ENCODE measurements at places on chromosomes 4 and X.

GRCh38 chrX:46770000-46770816 is 11.3 kb upstream of the SLC9A7 start:
- no peak for DNase-seq

- no peak for DNase-seq
These were observed 23.5 kb upstream of the PRDM8 start for GRCh38 chr4:80173841-80174240.

DNA sequence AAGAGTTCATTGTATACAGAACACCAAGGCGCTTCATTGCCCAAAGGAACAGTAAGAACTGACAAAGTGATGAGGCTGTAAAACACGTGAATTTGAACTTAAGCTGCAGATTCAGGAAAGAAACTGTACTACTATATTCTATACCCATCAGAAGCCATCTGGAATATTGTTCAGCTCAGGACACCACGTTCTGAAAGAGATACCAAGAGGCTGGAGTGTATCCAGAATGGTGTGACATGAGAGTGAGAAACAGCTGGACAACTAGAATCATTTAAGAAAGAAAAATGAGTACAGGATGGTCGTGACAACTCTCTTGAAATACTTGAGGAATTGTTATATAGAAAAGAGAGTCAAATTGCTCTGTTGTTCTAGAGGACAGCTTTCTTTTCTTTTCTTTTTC is 94.9 kb downstream of the MGST2 start:
- no peak for DNase-seq

DNA sequence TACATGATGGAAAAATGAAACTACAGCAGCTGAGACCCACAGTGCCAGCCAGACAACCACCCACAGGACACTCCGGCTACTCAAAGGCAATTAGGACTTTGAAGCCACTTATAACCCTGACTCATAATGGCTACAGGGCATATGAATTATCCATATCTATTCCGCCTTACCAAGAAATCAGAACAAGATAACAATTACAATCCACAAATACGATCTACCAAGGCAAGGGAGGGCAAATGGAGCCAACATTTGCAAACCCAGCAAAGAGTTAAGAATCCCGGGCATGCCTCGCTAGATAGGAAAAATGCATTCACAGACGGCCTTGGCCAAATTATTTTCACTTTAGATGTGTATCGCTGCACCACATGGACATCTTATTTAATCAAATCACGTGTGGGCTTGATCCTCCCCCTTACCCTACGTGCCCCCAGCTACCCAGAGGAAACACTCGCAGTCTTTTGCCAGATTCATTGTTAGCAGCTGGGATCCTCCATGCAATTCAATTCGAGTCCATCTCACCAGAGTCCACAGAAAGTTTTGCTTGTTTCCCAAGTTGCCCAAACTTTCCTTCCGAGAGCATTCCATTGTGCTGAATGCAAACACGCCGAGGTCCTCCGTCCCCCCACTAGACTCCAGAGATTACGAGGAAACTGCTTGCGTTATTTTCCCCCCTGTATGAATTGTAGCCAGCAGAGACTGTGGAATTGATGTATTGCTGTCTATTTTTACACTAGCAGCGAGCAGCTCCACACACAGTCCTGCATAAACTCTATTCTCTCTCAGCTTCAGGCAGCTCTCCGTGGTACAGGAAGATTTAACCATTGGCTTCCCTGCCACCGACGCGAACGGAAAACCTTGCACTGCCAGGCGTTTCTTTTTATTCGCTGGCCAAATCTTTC is 1.2 kb downstream of the PPARGC1A start:
- no peak for DNase-seq

DNA sequence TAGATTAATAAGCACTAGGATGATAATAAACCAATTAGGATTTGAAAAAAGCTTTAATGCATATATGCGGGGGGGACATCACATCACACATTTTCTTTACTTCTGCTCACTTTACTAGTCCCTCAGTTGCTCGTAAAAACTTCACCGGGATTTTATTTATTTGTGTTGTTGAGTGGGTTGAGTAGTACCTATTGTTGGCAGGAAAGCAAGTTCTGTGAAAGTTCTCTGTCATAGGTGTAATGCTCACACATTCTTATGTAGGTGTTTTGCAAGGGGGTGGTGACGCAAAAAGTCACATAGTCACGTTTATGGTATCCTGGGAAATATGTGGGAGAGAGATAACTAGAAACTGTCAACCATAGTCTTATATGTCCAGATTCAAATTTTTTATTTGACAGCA is 65.3 kb downstream of the PDLIM5 start:
- DNase-seq = no peak

DNA sequence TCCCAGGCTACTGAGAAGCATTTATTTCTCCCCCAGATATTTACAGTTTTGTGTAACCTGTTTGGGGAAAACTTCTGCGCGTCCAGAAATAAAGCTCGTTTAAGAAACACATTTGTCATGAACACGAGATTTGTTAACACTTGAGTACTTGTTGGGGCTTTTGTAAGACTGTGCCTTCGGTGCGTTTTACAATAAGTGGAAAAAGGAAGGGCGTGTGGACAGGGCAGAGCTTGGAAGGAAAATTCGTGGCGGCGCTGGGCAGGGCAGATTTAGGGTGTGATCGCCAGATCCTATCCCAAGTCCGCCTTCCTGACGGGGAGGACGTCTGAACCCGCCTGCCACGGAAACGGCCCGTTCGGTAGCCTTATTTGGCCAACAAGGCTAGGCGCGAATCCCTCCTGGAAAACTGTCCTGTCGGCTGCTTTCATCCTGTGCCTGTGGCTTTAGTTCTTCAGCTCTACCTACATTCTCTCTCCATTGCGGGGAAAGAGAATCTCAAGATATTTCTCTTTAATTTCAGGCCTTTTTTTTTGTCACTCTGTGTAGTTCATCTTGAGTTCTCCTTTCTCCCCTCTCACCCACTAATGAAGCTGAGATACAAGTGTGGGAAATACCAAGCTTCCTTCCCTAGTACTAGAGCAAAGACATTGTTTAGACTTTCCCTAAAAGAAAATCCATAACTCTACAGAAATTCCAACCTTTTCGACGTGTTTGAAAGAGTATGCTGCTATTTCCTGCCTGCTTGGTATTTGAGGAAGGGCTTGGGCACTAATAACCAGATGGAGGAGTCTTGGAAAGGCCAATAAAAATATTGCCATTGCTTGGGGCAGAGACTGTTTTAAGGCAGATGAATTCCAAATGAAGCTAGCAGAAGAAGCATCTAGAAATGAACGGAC is 982 bp downstream of the PDLIM5 start:
- no peak for DNase-seq

GRCh38 chr4:79650217-79650616 is 242.2 kb upstream of the GK2 start:
- no peak for DNase-seq

GRCh38 chr4:82745173-82745842 is 53.3 kb downstream of the SCD5 start:
- no peak for DNase-seq

DNA sequence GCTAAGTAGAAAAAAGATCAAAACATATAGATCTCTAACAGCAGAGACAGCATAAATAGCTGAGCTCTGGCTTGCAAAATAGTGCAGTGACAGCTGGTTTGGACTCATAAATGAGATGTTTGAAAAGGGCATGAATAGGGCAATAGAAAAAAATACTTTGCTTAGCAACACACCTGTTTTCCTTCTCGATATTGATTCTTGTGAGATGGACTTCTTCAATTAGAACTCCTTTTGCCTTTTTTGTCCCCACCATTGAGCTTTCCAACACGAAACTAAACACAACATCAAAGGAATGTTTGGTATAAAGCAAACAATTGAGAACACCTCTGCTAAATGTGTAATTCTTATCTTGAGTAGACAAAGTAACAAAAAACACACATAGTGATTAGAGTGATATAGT is 726.3 kb downstream of the RAPGEF2 start:
- no peak for DNase-seq

Data from NCI-H524 treated with DMSO at 0.1 percent for 48 hours (cell line).